ENCODE measurements at places on chromosomes 3 and 15.

DNA sequence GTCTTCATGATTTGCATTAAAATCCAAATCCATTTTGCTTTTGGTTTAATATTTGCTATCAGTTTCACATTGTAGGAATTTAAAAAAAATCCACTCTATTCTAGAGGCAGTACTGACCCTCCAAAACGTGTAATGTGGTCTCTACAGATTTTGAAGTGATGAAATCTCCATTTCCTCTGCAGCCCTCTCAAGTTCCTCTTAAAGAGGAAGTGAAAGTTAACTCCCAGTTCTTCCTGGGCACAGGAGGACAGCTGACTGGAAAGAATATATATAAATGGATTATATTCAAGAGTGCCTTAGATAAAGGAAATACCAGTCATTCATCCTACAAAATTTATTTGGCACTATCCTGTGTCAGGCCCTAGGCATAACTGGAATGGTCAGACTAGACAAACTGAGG, 83.5 kb upstream of the PLCL2 start:
- no peak for DNase-seq

DNA sequence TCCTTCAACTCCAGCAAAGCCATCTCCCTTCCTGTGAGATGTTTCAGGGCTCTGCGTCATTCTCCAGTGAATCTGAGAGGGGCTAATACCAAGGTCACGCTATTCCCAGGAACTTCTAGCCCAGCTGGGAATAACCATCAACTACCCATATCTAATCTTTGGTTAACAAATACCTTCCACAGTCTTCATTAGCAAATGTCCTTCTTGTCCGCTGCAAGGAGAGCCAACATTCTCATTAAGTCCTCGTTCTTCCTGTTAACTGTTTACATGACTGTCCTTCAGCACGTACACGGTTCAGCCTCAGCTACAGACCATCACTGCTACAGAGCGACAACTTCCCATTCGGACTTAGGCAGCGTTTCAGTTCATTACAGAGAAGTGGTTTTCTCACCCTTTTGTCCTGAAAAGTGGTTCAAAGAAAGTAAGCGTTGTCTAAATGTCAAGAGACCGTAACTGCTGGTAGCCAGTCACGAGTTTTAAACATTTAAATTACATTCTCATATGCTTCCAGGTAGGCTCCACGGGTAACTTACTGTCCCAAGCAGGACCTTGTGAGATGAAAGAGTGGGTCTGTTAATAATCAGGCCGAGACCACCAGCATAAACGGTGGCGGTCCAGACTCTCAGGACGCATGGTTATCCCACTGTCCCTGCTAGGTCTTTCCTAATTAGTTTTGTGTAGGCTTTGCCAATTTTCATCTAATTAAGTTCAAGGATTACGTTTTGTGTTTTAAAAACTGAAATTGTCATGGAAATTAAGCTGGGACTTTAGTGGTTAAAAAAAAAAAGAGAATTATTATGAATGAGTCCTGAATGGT, 63.8 kb downstream of the CHSY1 start:
- DNase-seq, result no peak

- DNase-seq, result no peak
Observed at GRCh38 chr15:100032358-100033085, 299.3 kb upstream of the LYSMD4 start.

DNA sequence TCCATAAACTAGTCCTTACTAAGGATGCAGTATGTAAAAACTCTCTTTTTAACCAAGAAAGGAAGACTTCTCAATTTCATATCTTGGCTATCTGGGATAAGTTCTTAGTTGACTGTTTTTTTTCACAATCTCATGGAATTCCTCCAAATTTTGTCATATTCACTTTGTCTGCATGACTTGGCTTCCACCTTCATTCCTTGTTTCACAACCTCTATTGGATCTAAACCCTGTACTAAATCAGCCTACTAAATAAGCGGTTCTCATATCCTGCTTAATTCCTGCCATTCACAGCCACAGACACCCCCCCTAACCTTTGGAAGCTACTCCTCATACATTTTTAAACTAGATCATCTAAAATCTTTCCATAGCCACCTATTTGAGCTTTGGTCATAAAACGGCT, 370.6 kb upstream of the NAALADL2 start:
- no peak for DNase-seq

DNA sequence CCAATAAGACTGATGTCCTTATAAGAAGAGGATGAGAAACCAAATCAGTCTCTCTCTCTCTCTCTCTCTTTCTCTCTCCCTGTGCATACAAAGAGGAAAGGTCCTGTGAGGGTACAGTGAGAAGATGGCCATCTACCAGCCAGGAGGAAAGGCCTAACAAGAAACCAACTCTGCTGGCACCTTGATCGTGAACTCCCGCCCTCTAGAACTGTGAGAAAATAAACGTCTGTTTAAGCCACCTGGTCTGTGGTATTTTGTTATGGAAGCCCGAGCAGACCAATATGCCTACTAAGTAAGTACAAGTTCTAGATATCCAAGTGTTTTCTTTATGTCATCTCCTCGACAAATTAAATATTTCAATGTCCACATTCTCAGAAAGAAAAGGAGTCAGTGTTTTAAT, 44.9 kb upstream of the TMC3 start:
- DNase-seq, result no peak

- DNase-seq, result no peak
Observed at GRCh38 chr3:196140224-196140623, 58.3 kb upstream of the TFRC start.

DNA sequence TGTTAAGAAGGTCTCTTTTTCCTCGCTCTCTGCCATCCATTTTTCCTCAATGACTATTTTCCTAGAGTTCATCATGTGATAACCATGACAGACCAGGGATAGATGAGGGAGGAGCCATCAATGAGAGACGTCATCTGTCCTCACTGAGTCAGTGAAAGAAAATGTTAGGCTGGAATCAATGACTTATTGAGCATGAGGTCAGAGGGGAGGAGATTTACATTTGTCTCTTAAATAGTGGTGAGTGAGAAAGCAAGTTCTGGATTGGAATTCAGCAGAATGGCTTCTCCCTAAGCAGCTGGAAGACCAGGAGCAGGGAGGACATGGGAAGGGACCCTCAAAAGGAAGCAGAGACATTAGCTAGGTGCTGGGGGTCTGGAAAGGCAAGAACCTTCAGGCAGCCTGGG, 28.2 kb upstream of the USP3 start:
- no peak for DNase-seq

DNA sequence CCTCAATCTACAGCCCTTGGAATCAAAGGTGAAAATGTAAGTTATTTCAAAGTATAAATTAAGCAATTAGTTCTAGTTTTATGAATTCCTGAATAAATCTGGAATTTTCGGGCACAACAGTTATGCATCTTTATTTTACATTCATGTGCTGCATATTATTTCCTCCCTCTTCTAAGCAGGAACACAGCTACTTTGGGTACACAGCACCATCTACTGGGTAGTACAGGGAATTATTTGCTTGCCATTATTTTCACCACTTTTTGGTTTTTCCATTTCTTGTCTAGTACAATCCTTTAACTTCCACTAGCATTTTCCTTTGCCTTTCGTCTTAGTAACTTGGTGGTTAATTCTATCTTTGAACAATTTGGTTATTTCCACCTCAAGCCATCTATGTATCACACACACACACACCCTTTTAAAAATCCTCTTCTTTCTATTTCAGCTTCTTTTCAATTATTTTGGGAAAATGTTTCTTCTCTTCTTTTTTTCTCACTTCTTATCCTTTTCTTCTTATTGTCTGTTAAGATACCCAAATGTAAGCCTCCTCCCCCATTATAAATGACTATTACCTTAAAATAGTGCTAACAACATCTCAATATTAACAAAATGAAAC, 451.0 kb downstream of the MFSD1 start:
- no peak for DNase-seq

DNA sequence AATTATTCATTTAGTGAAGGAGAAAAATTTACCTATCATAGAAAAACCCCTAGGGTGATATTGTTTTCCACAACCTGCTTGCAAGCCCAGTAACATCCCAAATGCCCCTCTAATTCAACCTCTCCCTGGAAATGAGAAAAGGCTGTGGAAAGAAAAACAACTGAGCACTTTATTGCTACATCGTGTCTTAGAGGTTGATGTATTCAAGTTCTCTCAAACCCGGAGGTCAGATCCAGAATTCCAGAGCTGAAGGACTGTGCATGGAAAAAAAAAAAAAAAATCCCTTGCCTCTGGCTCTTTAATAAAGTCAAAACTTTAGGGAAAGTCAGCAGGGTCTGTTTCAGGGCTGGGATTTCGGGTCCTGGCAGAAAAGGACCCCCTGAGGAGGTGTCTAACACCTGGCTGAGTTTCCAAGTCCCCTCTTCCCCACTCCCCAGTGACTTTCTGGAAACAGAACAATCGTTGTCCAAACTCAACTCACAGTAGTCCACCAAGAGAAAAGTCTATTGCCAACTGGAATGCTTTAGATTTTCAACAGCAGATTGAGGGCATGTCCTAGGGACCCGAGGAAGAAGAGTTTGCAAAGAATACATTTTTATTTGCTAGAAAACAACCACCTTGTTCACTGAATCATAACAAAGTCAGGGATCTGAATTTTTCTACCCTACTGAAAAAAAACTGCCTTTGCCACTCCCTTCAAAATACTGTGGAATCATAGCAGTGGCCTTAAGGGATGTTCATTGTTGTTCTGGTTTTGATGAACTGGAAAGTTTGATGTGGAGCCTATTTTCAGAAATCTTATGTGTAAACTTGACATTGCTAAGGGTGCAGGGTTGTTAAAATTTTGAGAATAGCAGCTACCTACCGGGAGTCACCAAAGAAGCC, 207.5 kb upstream of the ADAMTS9 start:
- DNase-seq, result no peak

- no peak for DNase-seq
Observed at GRCh38 chr3:126448136-126448892, 27.4 kb downstream of the ZXDC start.

DNA sequence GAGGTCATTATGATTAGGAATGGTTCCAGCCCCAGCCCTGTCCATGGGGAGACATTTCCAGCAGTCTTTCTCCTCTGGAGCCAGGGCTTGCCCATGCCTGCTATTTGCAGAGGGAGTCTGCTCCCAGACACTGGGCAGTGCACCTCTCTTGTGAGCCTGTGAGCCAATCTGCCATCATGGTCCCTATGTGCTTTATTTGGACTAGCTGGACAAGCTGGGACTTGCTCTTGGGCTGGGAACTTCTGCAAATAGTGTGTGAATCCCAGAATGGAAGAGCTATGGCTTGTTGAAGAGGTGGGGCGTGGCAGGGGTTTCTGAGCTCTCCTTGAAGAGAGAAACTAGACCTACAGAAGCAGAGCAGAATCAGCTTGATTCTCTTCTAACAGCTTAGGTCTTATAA, 53.7 kb upstream of the KY start:
- no peak for DNase-seq

DNA sequence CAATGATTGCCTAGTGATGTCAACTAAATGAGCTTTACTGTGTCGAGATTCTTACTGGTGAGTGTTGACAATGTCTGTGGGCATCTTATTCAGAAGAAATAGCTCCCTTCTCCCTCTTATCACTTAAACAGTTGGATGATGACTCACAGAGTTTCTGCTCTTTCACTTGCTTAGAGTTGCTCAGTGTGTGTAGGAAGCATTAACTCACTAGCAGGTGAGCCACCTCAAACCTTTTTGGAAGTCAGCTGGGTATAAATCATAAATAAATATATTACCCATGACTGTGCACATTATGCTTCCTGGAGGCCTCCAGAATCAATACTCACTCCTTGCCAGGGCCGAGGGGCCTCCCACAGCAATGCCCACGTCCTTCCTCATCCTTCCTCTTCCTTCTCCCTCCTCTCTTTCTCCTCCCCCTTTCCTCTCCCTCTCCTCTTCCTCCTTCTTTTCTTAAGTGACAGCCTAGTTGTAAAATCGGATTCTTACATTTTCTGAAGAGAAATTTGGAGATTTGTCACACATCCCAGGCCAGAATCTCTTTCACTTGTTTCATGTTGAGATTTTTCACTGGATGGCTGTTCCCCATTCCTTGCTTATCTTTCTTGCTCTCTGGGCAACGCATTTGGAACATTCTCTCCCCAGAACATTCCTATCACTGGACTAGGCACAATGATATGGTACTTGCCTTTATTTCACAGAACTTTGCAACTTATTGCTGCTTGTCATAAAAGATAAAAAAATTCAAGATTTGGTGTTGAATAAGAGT, 17.5 kb downstream of the SHC4 start:
- DNase-seq, result no peak

- DNase-seq, result no peak
Observed at GRCh38 chr15:30041868-30042267, 40.9 kb upstream of the GOLGA8J start.

DNA sequence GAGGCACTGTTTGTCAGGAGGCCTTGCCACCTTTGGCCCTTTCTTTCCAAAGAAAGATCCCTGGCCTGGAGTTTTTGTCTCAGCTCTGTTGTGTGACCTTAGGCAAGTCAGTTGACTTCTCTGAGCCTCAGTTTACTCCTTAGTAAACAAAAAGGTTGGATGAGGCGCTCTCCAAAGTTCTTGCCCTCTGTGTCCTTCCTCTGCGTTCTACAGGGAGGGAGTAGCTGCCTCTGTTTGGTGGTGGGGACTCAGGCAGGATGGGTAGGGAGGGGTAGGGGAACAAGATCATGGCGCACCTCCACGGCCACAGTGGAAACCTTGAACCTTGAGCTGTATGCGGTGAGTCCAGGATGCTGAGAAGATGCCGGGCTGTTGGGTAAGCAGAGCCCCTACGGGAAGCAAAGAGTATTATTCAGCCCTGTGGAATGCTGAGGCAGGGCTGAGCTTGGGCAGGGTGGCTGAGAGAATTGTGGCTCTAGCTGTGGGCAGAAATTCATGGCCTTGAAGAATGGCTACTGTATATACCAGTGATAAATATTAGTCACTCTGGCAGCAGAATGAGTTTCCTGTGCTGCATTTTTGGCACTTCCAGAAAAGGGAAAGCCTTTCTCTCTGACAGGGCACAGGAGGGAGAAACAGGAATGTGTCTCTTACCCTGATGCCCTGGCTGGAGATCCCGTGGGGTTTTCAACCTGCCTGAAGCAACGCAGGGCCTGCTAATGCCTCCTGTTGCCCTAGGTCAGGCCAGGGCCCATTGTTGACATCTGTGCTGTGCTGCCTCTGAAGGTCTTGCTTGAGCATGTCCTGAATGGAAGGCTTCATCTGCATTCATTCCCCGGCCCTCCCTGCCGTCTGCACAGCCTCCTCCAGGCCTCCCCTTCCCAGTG, 39.9 kb downstream of the SMAD3 start:
- DNase-seq, result no peak

DNA sequence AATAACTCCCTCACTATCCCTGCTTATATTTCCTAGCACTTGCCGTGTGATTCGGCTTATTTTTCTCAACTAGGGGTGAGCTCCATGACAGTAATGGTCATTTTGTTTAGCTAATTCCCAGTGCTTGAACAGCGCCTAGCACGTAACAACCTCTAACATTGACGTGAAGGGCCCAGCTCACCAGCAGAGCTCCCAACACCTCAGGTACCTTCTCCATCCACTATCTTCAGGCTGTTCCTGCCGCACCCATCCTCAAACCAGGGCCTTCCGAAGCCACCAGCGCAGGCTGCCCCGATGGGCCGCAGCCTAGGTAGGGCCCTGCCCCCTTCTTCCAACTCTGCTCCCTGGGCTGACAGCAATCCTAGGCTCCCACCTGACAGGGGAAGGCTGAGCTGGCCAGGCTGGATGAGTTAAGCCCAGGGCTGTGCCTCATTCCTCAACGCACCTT, 751 bp upstream of the RPS17 start:
- DNase-seq, result no peak
